Lung (tissue), 17 donors: ENCODE measurements at places on chromosomes 11 and 22. TPM values are rescaled to one million over a fixed set of nuclear protein-coding genes. Genes with fewer than 3 reads are reported as not detected.

Gene FOSL1
- 19.9 TPM for polyA plus RNA-seq

Gene ASPHD2
- 0.45 TPM for polyA plus RNA-seq

Gene CHRM4
- 0.05 TPM for polyA plus RNA-seq

Gene TYR
- polyA plus RNA-seq: not detected

- no peak overlapping the region for H3K27ac ChIP-seq
- no peak for DNase-seq
- H3K4me1 ChIP-seq: peaks cover 2% of the 10 kb centered on the region
- no peak overlapping the region for H3K4me3 ChIP-seq
Observed at GRCh38 chr22:41284465-41284864, 1.5 kb downstream of the RANGAP1 start.

GRCh38 chr22:50027639-50028537 is 15.3 kb upstream of the IL17REL start:
- H3K27me3 ChIP-seq: peaks cover 5% of the 10 kb centered on the region
- H3K4me1 ChIP-seq: no peaks in the 10 kb centered on the region
- H3K36me3 ChIP-seq: no peaks in the 10 kb centered on the region
- no peak overlapping the region for H3K27ac ChIP-seq

DNA sequence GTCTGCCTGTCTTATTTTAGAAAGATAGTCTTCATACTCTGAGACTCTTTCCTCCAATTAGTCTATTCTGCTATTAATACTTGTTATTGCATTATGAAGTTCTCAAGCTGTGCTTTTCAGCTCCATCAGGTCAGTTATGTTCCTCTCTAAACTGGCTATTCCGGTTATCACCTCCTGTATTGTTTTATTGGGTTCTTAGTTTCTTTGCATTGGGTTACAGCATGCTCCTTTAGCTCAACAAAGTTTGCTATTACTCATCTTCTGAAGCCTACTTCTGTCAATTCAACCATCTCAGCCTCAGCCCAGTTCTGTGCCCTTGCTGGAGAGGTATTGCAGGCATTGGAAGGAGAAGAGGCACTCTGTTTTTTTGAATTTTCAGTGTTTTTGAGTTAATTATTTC is 21.0 kb upstream of the OR5AK2 start:
- no peaks in the 10 kb centered on the region for H3K4me1 ChIP-seq
- H3K36me3 ChIP-seq: no peaks in the 10 kb centered on the region
- no peaks in the 10 kb centered on the region for H3K27me3 ChIP-seq
- no peak overlapping the region for H3K27ac ChIP-seq
- no peak for DNase-seq

- no peak overlapping the region for H3K27ac ChIP-seq
- H3K27me3 ChIP-seq: no peaks in the 10 kb centered on the region
- H3K36me3 ChIP-seq: no peaks in the 10 kb centered on the region
- peak; percentile 86 for DNase-seq
- H3K4me3 ChIP-seq: no peak overlapping the region
Observed at GRCh38 chr22:27416511-27417420, 384.8 kb downstream of the MN1 start.

GRCh38 chr11:46055371-46055770 is 65.9 kb downstream of the PHF21A start:
- no peak overlapping the region for H3K4me3 ChIP-seq
- no peak for DNase-seq
- peaks cover 6% of the 10 kb centered on the region for H3K4me1 ChIP-seq
- no peaks in the 10 kb centered on the region for H3K27me3 ChIP-seq
- no peaks in the 10 kb centered on the region for H3K36me3 ChIP-seq
- no peak overlapping the region for H3K27ac ChIP-seq

- H3K27ac ChIP-seq: no peak overlapping the region
- DNase-seq: no peak
- no peaks in the 10 kb centered on the region for H3K27me3 ChIP-seq
- no peaks in the 10 kb centered on the region for H3K4me1 ChIP-seq
Observed at GRCh38 chr11:32531528-32531927, 52.1 kb upstream of the EIF3M start.

- H3K36me3 ChIP-seq: no peaks in the 10 kb centered on the region
- no peak for DNase-seq
- no peaks in the 10 kb centered on the region for H3K4me1 ChIP-seq
- no peaks in the 10 kb centered on the region for H3K27me3 ChIP-seq
- no peak overlapping the region for H3K4me3 ChIP-seq
Observed at GRCh38 chr11:117478126-117478860, 150.6 kb downstream of the CEP164 start.

- peaks cover 3% of the 10 kb centered on the region for H3K27me3 ChIP-seq
- DNase-seq: no peak
- H3K27ac ChIP-seq: no peak overlapping the region
- no peaks in the 10 kb centered on the region for H3K36me3 ChIP-seq
- no peak overlapping the region for H3K4me3 ChIP-seq
Observed at GRCh38 chr22:49310354-49310753, 517.3 kb downstream of the BRD1 start.

DNA sequence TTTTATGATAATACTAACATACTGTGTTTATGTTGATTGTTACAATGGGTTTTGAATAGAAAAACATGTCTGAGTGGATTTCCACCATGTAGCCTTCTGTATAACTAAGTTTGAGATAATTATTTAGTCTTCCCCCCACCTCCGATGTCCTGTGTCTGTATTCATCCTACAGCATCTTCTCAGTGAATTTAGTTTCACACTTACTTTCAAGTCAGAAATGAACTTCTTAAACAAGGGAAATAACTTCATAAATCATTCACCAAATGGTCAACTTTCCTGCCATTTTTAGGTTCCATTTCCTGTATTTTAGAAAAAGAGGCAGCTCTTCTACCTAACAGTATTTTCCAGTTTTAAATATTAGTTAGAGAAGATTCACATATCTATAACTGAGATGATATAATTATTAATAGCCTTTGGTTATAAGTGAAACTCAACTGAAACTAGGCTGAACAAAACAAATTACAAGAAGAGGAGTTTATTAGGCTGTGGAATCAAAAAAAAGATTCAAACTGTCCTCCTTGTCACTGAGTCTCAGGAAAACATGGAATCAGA is 3.5 kb downstream of the OR51B5 start:
- no peaks in the 10 kb centered on the region for H3K36me3 ChIP-seq
- H3K4me1 ChIP-seq: no peaks in the 10 kb centered on the region
- H3K27me3 ChIP-seq: no peaks in the 10 kb centered on the region
- DNase-seq: no peak
- no peak overlapping the region for H3K4me3 ChIP-seq

GRCh38 chr11:68889948-68890446 is 13.6 kb downstream of the MRPL21 start:
- no peak overlapping the region for H3K4me3 ChIP-seq
- peak overlapping the region; percentile 49 for H3K27ac ChIP-seq
- H3K36me3 ChIP-seq: peaks cover 5% of the 10 kb centered on the region
- H3K4me1 ChIP-seq: no peaks in the 10 kb centered on the region
